ENCODE measurements at places on chromosomes 7 and 10.

DNA sequence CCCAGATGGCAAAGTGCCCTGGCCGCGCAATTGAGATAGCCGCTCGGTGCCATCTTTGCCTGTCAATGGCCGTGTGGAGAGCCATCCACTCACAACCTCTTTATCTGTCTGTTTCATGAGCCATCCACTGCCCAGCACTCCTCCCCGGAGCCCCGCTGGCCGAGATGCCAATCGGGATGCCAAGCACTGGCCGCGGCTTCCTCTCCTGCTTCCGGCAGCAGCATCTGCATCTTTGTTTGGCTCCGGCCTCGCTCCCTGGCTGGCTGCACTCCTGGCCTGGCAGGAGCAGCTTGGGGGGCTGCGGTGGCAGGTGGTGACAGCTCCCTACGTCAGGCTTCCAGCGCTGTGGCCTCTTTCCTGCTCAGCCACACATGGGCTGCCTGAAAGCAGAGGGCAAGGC lies 231.7 kb downstream of the USP6NL start:
- no peak for DNase-seq

GRCh38 chr7:79610748-79611304 lies 157.4 kb upstream of the MAGI2 start:
- no peak for DNase-seq

GRCh38 chr7:70346844-70347462 lies 748.7 kb downstream of the AUTS2 start:
- DNase-seq: no peak

GRCh38 chr10:35056686-35057085 lies 33.5 kb downstream of the CUL2 start:
- no peak for DNase-seq

DNA sequence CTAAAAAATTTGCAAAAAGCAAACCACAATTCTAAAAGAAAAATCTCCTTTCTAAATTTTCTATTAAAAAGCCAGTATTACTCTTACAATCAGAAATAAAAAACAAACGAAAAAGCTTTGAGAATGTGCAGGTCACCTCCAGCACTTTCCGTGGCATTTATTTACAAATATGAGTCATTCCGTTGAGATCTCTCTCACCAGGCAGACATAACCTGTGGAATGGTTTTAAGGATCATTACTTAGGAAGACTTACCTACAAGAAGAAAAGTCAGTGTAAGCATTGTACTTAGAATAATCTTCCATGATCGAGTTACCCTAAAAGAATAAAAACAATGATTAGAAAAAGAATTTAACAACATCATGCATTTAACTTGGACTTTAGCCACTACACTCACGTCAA lies 3.3 kb downstream of the SUN3 start:
- no peak for DNase-seq

DNA sequence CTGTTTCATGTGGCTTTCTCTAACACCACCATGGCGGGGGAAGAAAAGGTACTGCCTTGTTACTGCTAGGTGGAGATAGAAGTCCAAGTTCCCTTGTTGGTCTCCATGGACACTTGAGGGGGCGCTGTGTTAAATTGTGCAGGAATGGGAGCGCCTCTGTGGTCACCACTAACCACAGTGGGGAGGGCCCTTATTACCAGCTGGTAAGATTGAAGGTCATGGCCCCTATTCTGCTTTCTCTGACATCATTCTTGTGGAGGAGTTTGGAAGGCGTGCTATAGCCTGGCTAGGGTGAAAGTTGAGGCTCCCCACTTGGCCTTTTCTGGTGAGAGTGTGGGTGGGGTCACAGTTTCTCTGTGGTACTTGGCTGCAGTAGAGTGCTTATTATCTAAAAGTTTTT lies 14.9 kb upstream of the MXI1 start:
- no peak for DNase-seq

GRCh38 chr7:37277513-37277912 lies 171.2 kb downstream of the ELMO1 start:
- DNase-seq: no peak

- no peak for DNase-seq
Measured at GRCh38 chr10:53489335-53490182, 717.0 kb upstream of the MBL2 start.

DNA sequence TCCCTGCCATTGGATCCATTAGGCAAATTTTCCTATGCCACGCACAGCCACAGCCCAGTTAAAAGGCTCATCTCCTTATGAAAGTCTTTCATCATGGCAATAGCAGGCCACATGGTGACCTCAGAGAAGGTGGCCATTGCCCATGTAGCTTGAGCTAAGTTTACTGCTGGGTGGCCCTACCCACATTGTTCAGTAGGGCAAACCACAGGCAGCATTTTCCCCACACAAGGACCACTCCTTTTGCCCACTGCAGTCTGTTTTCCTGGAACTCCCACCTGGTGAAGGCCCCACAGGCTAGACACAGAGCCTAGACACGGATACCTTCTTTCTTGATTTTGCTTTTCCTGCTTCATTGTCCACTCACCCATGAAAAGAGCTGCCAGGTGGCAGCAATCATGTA lies 101.5 kb upstream of the NPVF start:
- no peak for DNase-seq

DNA sequence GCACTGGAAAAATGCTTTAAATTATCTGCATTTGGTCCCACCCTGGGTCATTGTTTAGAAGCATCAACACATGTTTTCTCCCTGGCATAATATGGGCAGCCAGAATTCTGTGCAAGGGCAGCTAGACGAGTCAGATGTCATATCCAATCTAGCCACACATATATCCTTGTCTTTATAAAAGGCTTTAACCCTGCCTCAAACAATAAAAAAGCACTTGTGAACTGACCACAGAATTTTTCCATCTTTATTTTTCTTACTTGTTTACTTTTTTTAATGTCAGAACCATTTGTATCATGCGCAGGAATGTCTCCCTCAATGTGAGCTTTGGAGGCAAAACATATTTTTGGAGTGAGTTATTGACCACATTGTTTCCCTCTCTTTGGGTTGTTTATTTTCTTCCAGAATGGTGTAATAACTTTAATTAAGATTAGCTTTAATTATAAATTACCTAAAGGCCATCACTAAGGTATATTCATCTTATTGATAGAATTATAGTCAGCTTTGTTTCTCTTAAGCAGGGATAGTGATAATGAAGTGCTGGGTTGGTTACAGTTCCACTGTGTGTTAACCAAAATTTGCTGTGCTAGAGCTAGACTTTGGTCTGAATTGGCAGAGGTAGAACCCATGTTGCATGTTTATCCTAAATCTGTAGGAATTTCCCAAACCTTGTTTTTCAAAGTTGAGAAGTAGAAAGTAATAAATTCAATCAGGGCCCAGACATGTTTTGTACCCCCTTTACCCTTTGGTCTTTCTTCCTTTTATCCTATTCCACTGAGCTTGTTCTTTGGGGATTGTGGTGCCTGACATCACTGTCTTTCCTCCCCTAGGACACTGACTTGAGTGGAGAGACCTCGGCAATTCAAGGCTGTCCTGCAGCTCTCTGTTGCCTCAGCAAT lies 1078.4 kb downstream of the KCNMA1 start:
- DNase-seq: no peak

DNA sequence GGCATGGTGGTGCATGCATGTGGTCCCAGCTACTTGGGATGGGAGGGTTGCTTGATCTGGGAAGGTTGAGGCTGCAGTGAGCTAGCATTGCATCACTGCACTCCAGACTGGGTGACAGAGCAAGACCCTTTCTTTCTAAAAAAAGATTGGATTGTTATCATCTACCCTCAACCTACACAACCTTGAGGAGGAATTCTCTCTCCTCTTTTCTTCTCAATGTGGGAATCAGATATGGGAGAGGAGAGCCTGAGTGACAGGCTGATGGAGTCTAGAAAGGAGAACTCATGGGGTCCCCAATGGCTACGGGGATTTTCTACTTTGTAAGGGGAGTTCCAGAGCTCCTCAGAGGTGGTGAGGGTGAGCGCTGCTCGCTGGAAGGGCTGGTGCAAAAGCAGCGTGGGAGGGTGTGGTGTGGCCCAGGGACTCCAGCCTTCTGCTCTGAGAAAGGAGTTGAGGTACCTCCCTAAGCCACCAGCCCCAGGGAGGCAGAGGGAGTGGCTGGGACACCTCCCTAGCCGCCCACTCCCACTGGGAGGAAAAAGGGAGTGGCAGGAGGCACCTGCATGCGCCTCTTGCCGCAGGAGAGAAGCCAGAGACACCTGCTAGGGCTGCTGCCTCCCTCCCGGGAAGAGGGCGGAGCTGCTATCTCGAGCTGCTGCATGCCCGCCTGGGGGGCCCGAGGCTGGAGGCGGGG lies 48.4 kb downstream of the GATA3 start:
- DNase-seq: no peak

DNA sequence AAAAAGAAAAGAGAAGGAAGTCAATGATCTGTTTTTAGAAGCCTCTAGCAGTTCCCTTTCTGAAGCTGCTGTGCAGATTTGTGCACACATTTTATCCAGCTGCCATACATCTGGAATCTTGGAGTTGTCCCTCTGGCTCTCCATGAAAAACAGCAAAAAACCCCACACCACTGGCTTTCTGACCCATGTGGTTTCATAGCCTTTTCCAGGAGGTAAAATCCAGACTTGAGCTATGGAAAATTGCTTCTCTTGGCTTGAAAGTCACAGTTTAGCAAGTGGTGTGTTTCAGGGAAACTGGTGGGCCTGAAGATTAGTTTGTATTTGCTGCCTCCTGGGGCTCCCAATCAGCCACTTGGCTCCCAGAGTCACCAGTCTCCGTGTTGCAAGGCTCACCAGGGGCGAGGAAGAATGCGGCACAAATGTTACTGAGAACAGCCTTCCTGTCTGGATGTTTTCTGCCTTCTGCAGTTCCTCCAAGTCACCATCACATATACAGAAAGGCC lies 50.1 kb upstream of the ADRB1 start:
- no peak for DNase-seq

DNA sequence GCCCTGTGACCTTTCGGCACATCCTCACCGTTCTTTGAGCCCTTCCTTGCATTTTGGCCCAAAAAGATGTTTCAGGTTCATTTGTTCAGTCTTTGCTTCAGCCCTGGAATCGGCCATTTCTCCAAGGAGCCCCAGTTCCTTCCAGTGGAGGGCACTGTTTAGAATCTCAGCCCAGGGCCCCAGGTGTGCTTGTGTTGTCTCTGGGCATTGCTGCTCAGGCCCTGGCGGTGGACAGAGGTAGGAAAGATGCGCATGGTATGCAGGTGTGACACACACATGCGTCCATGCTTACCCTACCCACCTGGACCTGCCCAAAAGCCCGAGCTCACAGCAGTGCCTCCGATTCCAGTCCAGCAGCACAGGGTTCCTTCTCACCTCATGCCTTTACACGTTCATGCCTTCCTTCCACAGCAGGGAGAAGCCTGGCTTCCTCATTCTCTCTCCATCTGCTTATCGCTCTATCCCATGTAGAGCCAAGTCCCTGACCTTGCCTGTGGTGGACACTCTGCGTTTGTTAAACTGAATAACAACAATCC lies 70.6 kb downstream of the LHPP start:
- no peak for DNase-seq

- no peak for DNase-seq
Measured at GRCh38 chr10:733086-733485, 43.6 kb upstream of the DIP2C start.

DNA sequence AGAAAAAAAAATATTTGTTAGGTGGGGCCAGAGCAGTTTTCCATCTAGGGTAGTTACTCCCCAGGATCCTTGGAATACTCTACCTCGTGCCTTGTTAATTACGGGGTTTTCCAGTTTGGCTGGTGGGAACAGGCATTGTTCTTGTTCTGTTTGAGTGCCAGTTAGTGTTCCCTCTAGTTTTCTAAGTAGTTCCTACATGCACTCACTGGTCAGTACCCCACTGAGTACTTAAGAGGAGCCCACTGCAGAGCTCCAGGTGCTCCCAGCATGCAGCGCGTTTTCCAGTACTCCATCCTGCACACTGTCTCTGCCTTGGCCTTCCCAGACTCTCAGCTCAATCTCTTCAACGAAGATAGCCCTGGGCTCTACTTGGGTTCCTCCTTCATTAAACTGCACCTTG lies 58.0 kb downstream of the AHCYL2 start:
- no peak for DNase-seq

- DNase-seq: peak; percentile 13
Measured at GRCh38 chr7:14691597-14692203, 210.9 kb downstream of the DGKB start.

DNA sequence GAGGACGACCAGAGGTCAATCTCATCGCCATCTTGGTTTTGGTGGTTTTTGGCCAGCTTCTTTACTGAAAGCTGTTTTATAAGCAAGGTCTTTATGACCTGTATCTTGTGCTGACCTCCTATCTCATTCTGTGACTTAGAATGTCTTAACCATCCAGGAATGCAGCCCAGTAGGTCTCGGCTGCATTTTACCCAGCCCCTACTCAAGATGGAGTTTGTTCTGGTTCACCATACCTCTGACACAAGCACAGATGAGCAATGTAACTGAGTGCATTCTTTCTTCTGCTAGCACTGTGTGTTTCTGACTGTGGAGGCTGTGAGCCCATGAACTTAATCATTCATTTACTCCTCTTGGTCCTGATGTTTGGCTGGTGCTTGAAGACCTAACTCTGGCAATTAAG lies 794.5 kb upstream of the CELF2 start:
- DNase-seq: no peak

DNA sequence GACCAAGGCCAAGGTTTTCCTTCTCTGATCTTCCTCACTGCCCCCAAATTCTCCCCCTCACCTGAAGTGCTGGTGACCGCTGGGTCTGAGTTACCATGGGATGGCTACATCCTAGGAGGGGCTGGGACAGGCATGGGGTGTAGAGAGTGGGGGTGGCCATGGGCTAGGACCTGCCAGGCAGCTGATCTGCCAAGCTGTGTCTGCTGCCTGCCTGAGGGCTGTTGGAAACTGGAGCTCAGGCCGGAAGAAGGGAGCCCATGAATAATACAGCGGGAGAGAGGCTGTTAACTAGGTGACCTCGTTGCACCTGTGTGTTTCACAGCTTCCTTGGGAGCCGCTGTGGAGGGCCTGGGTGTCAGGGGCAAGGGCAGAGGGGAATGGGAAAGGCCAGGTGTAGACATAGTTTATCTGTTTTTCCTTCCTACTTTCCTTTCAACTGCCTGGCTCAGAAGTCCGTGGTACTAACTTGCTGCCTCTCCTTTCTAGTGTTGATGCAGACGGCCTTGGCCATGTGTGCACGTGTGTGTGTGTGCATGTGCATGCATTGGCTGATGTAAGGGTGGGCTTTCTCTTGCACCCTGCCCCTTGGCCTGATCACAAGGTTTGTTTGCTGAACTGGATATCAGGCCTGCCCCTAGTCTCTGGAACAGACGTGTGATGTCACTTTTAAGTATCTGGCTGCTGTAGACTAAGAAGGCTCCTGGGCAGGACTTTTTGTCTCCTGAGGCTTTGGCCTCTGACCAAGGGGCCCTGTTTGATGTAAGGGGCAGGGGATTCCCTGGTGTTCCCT lies 11.9 kb downstream of the CDH23 start:
- DNase-seq: no peak

DNA sequence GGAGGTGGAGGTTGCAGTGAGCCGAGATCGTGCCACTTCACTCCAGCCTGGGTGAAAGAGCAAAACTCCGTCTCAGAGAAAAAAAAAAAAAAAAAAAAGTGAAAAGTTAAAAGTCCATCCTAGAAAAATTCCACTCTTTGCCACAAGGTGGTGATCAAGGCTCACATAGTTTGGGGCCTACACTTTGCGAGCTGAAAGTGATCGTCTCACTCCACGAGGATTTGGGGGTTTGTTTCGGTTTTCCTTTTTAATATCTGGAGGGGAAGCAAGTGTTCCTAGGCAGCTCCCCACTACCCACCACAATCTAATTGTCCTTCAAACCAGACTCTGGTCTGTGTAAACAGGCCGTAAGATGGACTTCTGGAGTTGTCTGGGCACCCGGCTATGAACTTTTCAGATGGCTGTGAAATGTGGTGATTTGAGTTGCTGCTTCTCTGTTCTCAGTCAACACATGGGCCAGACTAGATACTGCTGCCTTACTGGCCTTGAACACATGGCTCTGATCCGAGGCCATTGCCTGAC lies 27.1 kb downstream of the PRLHR start:
- peak; percentile 65 for DNase-seq

GRCh38 chr10:104316321-104317099 lies 21.8 kb downstream of the ITPRIP start:
- no peak for DNase-seq

Data from CD4-positive, alpha-beta T cell treated with Interleukin-6 at 100 ng/mL for 8 hours (primary cell).